ENCODE measurements at places on chromosomes 3 and 15.

- DNase-seq: no peak
These were observed 353.4 kb downstream of the EPHB1 start for GRCh38 chr3:135148398-135149020.

DNA sequence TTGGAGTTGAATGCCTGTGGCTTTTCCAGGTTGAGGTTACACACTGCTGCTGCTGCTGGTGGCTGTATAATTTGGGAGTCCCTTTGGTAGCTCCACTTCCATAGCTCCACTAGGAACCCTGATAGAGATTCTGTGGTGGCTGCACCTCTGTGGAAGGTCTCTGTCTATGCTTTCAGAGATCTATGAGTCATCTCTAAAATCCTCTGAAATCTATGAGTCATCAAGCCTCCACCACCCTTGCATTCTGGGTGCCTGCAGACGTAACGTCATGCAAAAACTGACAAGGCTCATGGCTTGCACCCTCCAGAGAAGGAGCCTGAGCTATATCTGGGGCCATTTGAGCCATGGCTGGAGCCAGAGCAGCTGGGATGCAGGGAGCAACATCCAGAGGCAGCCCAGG lies 1037.0 kb upstream of the CFAP20DC start:
- peak; percentile 2 for DNase-seq

DNA sequence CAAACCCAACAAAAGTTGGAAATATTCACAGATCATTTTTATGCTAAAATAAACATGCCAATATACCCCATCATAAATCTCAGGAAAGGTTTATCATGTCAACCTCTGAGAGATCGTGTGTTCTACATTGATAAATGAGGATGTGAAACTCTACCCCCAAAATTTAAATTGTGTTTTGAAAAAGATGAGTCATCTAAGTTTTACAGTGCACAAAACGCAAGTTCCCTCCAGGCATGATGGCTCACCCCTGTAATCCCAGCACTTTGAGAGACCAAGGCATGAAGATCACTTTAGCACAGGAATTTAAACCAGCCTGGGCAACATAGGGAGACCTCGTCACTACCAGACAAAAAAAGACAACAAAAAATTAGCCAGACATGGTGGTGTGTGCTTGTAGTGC lies 1487.0 kb upstream of the GBE1 start:
- no peak for DNase-seq

DNA sequence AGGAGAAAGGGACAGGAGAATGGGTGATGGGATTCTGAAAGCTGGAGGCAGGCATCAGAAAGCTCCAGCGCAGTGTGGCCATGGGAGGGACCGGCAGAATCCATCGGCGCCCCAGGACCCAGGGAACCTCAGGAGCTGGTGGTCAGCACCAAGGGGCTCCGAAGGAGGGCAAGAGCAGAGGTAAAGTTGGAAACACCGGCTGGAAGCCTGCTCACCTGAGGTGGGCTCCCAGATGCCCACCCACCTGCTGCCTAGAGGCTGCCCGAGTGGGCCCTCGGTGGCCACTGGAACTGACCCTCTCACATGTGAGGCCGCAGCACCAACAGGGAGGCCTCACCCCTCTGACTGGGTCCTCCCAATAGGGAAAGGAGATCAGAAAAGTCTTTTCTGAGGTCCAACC lies 10.3 kb upstream of the ZXDC start:
- no peak for DNase-seq

GRCh38 chr3:25084016-25084415 lies 344.0 kb upstream of the RARB start:
- DNase-seq: no peak

DNA sequence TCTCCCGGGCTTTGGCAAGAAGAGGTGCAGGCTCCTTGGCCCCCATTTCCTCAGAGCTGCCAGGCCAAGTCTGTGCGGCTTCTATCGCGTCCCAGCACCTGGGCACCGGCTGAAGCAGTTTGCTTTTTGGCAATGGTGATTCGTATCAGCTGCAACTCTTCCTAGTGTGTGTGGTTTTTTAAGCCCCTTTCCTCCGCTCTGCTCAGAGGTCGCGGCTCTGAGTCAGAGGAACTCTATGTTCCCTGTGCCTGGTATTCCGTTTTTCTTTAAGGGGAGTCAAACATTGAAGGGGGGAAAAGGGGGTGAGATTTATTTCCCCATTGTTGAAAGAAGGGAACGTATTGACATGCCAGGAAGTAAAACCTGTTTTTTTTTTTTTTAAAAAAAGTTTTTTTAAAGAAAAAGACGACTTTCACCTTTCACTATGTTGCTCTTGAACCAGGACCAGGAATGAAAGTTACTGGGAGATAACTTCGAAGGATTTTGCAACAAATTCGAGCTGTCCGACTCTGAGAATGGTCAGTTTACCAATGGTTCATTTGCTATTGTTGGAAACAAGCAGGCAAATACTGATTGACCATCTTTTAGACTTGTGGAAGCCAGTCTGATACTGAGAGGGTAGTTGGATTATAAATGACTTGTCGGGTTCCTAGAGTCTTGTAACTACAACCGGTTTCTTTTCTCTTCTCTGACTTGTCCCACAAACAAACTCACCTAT lies 1.1 kb downstream of the ARMC8 start:
- peak; percentile 24 for DNase-seq

DNA sequence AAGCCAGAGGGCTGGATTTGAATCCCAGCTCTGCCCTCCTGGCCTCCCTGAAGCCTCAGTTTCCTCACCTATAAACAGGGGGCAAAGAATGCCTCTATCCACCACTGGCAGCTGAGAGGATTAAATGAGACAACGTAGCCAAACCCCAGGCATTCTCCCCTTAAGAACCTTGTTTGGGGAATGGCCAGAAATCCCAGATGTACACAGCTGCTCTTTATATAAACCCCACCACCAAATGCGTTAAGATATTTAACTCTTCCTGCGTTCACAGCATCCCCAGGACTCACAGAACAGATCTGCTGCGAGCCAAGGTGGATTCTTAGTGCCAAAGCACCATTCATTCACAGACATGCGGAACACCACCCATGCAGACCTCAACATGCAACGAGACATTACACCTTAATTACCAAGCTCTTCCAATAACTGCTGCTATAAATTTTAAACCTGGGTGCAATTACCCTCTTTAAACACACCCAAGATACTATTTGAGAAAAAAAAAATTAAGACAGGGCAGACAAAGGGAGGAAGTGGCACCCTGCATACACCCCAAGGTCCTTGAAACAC lies 5.2 kb downstream of the TLE3 start:
- DNase-seq: no peak

GRCh38 chr3:140595295-140595694 lies 82.6 kb upstream of the TRIM42 start:
- DNase-seq: no peak

DNA sequence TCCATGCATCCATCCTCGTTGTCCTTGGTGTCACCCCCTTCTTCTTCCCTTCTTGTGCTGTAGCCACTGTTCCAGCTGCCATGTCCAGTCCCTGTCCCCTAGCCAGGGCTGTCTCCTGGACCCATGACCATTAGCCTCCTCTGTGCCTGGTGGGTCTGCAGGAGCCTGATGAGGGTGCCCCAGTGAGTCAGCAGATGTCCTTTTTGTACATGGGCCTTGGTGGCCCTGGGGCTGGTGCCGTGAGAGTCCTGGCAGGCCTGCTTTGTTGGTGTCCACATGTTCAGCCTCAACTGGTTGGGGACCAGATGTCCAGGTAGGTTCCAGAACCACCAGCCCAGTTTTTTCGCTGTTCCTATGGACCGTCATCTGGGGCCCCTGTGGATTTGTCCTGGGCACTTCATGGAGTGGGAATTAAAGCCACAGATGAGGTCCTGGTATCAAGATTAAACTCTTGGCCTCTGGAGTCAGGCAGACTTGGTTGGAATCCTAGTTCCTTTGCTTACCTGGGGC lies 66.1 kb downstream of the FBLN2 start:
- DNase-seq: no peak

DNA sequence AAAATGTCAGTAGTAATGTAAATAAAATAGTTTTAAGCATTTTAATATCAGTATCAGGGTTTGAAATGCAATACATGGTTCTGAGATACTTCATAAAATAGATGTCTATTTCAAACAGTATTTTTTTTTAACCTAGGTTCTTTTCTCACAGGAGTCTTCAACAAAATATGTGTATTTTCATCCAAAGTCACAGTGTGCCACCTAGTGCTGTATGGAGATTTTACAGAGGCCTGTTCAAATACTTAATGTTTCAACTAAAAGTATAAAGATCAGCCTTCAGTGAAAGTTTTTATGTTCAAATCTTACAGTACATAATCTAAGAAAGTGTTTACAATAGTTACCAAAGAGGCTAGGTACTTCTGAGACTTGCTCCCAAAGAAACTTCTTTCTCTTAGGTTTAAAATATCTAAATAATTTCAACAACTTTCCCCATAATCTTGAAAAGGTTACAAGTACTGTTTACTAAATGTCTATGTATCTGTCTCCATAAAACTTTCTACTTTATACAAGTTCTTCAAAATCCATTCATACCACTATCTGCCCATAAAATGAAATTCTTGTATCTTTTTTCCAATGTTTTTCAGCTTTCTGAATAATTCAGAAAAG lies 38.3 kb downstream of the SCAPER start:
- DNase-seq: peak; percentile 23

DNA sequence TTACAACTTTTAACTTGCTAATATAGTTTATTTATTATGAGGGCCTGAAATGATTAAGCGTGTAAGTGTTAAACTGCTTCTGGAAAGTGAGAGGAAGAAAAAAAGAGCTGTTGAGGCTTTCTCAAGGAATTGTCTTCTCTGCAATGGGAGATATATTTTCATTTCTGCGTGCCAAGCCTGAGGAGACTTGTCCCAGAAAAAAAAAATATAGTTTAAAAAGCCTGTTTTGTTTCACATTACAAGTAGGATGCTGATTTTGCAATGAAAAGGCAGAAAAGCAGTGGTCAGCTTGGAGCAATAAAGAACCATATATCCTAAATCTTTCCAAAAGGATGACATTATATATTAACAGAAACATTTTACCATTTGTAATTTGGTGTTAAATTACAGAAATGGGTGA lies 115.5 kb downstream of the GMNC start:
- no peak for DNase-seq

DNA sequence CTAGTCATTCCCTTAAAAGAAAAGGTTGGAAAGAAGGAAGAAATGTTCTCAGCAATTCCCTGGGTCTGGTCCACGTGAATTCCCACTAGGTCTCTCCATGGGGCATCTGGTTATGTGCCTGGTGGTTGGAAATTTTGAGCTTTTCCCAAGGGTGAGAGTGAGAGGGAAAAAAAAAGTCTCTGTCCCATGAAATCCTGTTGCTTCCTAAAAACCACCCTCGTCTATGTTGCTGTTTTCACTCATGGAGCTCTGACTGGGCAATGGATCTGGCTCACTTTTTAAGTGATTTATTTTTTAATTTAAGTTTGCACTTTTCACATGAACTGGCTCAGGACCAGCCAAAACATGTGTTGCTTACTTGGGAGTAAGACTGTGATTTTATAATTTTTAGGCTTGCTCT lies 190.1 kb downstream of the CHST2 start:
- DNase-seq: no peak

- peak; percentile 69 for DNase-seq
These were observed 25.7 kb downstream of the LIPC start for GRCh38 chr15:58457466-58457965.

GRCh38 chr15:25932696-25933095 lies 69.6 kb upstream of the ATP10A start:
- DNase-seq: no peak

DNA sequence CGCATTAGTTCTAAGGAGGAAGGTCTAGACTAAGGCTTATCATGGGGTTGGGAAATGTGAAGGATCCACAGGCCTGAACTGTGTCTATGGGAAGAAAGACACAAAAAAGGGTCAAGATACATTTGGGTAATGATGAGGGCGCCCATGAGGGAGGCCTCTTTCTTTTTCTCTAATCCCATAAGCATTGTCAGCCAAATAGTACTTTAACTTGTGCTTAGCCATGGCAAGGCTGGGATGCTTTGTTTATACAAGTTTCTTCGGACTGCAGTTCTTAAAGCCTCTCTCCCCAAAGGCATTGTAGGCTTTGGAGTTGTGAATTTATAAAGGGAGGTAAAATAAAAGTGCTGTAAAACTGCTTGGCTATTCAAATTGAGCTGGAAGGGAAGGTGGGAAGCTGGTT lies 23.4 kb downstream of the ARMC8 start:
- DNase-seq: no peak
